Suprapubic skin (tissue), 4 donors: ENCODE measurements at places on chromosomes 4 and X. TPM values are rescaled to one million over a fixed set of nuclear protein-coding genes. Genes with fewer than 3 reads are reported as not detected.

DNA sequence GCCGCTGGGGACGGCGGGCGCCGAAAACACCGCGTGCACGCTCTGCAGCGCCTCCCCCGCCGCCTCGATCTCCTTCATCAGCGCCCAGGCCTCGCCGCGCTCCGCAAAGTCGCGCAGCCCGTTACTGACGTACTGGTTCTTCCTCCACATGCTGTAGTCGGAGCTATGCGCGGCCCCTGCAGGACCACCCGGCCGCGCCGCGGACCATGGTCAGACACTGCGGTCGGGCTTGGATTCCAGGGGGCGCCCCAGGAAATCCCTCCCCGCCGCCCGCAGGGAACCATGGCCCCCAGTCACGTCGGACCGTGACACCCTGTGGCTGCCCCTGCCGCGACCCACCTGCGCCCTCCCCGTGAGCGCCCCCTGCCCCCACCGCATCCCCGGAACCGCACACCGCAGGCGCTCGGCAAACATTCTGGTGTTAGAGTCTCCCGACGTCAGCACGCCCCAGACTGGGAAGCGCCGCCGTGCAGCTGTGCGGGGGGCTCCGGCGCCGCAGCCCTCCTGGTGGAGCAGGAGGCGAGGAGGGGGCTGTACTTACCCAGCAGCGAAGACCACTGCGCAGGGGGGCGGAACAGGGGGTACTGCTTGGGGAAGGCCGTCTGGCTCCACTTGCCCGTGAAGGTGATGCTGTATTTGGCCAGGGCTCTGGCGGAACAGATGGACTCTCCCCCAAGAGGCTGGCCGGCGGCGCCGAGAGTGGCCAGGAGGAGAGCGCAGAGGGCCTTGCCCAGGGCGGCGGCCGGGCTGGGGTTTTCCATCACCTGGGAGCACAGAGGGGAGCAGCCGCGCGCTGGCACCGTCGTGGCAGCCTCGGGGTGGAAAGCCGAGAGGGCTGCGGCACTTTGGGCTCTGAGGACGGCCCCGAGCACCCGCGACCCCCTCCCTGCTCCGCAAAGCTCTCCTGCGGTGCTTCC lies 814 bp downstream of the SPON2 start:
- peaks cover 31% of the 10 kb centered on the region for H3K27me3 ChIP-seq
- DNase-seq, result no peak
- peak overlapping the region; percentile 52 for H3K4me3 ChIP-seq
- H3K4me1 ChIP-seq, result peaks cover 60% of the 10 kb centered on the region
- peak overlapping the region; percentile 71 for H3K27ac ChIP-seq

RIPPLY1 gene
- not detected for total RNA-seq

GRCh38 chrX:104172788-104173187 lies 6.5 kb downstream of the FAM199X start:
- DNase-seq, result no peak
- no peaks in the 10 kb centered on the region for H3K36me3 ChIP-seq
- H3K27ac ChIP-seq, result no peak overlapping the region

- peaks cover 5% of the 10 kb centered on the region for H3K4me1 ChIP-seq
- H3K36me3 ChIP-seq, result peaks cover 4% of the 10 kb centered on the region
- no peaks in the 10 kb centered on the region for H3K27me3 ChIP-seq
- no peak overlapping the region for H3K4me3 ChIP-seq
These were observed 83.6 kb downstream of the PARM1 start for GRCh38 chr4:75016472-75016871.

- peak; percentile 28 for DNase-seq
- no peaks in the 10 kb centered on the region for H3K27me3 ChIP-seq
- peaks cover 100% of the 10 kb centered on the region for H3K36me3 ChIP-seq
- no peak overlapping the region for H3K4me3 ChIP-seq
These were observed 35.4 kb downstream of the WDR1 start for GRCh38 chr4:10081218-10081606.

PRDM5 gene
- 3.0 TPM for total RNA-seq

AMTN gene
- 0.83 TPM for total RNA-seq

ZAR1 gene
- total RNA-seq, result not detected

PITX2 gene
- total RNA-seq, result 3.2 TPM

DNA sequence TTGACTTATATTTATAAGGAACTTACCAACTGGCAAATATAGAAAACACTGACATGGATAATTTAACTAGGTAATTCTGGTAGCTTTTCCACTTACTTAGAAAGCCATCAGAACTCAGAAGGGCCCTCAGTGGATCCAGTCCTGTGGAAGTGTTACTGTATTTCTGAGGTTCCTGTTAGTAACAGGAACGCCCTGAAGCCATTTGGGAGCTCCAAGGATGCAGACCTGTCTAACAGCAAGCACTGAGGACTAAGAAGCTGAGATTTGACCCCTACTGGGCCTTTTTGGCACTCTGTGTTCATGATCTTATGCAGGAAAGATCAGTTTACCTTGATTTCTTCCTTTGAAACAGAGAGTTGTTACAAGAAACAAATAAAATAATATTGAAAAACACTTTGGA lies 46.0 kb upstream of the TLL1 start:
- H3K27me3 ChIP-seq, result no peaks in the 10 kb centered on the region
- H3K27ac ChIP-seq, result no peak overlapping the region
- no peaks in the 10 kb centered on the region for H3K36me3 ChIP-seq
- no peaks in the 10 kb centered on the region for H3K4me1 ChIP-seq
- H3K4me3 ChIP-seq, result no peak overlapping the region

DNA sequence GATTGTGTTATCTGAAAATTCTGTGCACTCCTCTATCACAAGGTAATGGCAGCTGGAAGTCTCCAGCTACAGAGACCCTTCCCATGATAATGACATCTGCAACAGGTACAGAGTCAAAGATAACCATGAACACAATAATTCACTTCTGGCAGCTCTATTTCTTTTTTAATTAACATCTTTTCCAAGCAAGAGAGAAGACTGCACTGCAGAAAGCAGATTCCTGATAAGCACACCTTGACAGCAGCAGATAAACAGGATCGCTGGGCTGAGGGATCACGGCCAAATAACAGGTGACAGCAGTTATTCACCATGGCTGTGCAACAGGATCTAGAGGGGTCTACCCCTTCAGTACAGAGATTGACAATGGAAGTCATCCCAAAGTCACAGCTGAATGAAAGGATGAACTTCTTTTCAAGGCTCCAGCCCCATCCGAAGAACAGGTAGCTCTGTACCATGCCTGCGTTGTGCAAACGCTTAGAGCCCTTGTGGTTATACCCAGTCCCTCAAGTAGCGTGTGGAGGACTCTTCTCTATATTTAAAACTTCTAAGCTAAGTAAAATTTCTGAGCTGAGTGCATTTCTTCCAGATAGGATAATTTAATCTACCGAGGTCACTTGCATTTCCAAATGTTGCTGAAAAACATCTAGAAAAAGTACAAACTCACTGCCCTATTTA lies 66.7 kb downstream of the DCHS2 start:
- no peak overlapping the region for H3K27ac ChIP-seq
- DNase-seq, result no peak
- H3K36me3 ChIP-seq, result no peaks in the 10 kb centered on the region

SYNPO2 gene
- 22.9 TPM for total RNA-seq

SMIM14 gene
- 20.8 TPM for total RNA-seq

NAP1L3 gene
- total RNA-seq, result 1.7 TPM

GRCh38 chr4:174580597-174580996 lies 58.3 kb upstream of the HPGD start:
- peaks cover 8% of the 10 kb centered on the region for H3K4me1 ChIP-seq
- no peaks in the 10 kb centered on the region for H3K27me3 ChIP-seq
- DNase-seq, result no peak
- H3K36me3 ChIP-seq, result no peaks in the 10 kb centered on the region
- no peak overlapping the region for H3K27ac ChIP-seq

- H3K36me3 ChIP-seq, result no peaks in the 10 kb centered on the region
- no peak overlapping the region for H3K27ac ChIP-seq
- H3K4me1 ChIP-seq, result no peaks in the 10 kb centered on the region
- no peak for DNase-seq
- no peak overlapping the region for H3K4me3 ChIP-seq
- no peaks in the 10 kb centered on the region for H3K27me3 ChIP-seq
These were observed 285.6 kb upstream of the CPEB2 start for GRCh38 chr4:14716691-14717090.

DNA sequence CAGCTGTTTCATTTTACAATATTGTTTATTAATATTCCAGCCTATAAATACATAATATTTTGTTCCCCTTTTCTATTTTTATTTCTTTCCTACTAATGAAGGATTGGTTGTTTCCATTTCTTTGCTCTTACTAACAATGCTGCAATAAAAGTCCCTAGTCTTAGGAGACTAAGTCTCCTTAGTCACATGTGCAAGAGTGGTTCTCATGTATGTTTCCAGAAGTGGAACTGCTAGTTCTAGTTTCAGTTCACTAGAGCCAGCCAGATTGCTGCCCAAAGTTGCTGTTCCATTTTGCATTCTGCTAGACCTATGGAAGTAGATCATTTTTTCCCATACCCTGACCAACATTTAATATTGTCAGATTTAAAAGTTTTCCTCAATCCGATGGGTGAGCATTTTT lies 44.3 kb downstream of the CNGA1 start:
- no peak overlapping the region for H3K4me3 ChIP-seq
- H3K27me3 ChIP-seq, result no peaks in the 10 kb centered on the region
- no peak overlapping the region for H3K27ac ChIP-seq
- DNase-seq, result no peak
- no peaks in the 10 kb centered on the region for H3K36me3 ChIP-seq
- no peaks in the 10 kb centered on the region for H3K4me1 ChIP-seq

DNA sequence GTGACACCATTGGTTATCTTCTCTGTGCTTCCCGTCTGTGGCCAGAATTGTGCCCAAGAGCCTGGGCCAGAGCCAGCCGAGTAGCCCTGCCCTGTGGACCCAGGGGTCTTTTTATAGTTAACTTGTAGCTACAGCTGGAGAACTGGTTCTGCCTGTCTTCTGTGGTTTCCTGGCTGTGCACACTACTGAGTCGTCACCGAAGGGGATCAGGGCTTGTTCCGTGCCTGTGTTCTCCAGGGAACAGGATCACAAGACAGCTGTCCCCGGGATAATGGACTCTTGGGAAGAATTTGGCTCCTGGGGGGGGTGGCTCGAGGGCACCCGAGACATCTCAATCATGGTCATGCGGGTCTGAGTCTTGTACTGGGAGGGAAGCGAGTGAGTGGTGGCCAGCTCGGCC lies 22.1 kb upstream of the OPN1LW start:
- H3K27me3 ChIP-seq, result no peaks in the 10 kb centered on the region
- DNase-seq, result no peak
- no peaks in the 10 kb centered on the region for H3K36me3 ChIP-seq
- peak overlapping the region; percentile 24 for H3K27ac ChIP-seq
- H3K4me3 ChIP-seq, result no peak overlapping the region

CXorf51B gene
- not detected for total RNA-seq

GRCh38 chr4:66750273-66750672 lies 795.0 kb downstream of the CENPC start:
- H3K27me3 ChIP-seq, result no peaks in the 10 kb centered on the region
- no peak overlapping the region for H3K27ac ChIP-seq
- no peaks in the 10 kb centered on the region for H3K4me1 ChIP-seq
- H3K4me3 ChIP-seq, result no peak overlapping the region

SLC16A2 gene
- 6.0 TPM for total RNA-seq
